ENCODE measurements at places on chromosomes 5 and 9.
A peak's percentile ranks its signal among the peaks of the same experiment; 100 is the strongest.

- no peak for DNase-seq
Measured at GRCh38 chr5:156755421-156756087, 94.5 kb upstream of the PPP1R2B start.

DNA sequence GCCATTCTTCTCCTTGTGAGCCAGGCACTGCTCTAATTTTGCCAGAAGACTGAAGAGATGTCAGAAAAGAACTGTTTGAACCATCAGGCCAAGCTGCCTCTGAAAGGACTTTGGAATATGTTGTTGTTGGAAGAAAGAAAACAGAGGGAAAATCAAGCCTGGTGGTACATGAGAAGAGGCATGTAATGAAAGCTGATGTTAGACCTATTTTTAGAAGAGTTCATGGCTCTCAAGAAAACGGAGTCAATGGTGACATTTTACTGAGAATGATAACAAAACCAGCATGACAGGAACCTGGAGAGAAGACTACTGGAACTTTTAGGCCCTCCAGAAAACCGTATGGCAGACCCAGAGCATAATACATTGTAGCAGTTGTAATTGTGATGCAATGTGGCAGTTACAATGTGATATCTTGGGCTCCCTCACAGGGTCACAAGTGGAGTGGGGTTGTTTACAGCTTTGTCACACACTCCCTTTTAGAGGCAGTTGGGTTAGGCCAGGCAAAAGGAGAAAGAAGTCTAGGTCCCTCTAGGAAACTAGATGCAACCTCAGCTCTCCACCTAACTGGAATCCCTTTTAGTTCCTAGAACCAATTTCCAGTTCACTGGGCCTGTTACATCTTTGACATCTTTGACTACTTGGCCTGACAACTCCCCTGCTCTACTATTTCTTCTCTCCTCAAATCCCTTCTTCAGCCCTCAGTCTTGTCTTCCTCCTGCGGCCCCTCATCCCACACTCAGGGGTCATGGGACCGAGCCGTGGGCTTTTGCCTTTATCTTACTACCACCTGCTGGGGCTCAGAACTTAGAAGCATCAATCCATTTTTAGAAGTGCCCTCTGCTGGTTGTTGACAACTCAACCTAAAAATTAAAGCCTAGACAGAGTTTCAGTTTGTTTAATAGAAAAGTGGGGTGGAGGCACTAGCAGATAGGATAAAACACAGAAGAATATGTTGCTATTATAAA is 61.2 kb upstream of the JAK2 start:
- DNase-seq = no peak

GRCh38 chr9:93865716-93866115 is 89.4 kb downstream of the BARX1 start:
- no peak for DNase-seq

DNA sequence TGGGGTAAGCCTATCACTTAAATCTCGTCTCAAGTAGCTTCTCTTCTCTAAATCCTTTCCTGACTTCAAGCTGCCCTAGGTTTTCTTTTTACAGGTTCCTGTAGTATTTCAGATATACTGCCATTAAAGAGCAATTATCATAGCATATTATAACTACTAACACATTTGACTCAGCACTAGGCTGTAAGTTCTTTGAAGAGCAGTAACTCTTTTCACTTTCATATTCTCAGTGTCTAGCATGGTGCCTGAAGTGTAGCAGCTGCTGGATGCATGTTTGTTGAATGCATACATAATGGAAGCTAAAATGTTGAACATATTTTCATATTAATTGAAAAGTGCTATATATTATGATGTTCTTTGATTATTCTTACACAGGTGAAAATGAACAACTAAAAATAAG is 22.5 kb downstream of the CCDC152 start:
- DNase-seq = no peak

- peak; percentile 7 for DNase-seq
Measured at GRCh38 chr5:138439477-138440158, 761 bp downstream of the REEP2 start.

GRCh38 chr5:1939256-1939655 is 56.5 kb upstream of the IRX4 start:
- DNase-seq = no peak

DNA sequence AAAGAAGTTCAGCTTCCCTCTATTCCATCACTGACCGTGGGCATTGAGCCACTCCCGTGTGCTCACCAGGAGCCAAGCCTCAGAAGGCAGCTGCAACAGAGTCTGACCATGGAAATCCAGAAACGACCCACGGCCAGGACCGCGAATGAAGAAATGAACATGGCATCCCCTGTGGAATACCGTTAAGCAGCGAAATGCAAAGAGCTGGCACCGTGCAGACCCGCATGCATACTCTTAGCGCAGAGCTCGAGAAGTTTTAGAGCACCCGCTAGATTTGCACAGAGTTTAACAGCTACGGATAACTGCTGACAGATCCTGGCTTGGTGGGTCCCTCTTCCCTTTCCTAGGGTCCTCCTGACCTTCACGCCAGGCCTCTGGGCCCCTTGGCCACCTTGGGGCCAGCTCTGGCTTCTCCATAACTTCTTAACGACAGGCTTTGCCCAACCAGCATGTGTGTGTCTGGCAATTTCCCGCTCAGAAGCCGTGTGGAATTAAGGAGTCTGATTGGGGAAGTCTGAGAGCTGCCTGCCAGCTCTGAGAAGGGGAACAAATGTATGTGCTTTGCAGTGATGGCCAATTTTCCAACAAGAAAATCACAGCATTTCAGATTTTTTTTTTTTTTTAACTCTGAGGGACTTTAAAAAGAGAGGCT is 75.3 kb upstream of the COL5A1 start:
- DNase-seq = no peak

GRCh38 chr5:133818031-133818431 is 150.4 kb downstream of the C5orf15 start:
- DNase-seq = no peak

DNA sequence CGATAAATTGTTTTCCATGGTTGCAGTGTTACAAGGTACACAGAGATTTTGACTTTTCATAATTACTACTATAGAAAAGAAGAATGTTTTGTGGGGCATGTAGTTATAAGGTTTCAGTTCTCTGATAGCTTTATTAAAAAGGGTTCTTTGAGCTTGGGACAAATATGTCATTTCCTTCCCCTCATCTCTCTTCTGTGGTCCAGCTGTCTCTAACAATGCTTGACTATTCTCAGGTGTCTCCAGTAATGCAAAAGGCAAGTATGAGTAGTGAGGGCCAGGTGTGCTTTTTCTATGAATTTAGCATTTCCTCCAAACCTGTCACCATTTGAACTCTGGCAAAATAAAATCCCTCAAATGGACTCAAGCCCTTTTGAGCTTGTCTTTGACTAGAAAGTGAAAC is 84.3 kb downstream of the SLF1 start:
- no peak for DNase-seq

DNA sequence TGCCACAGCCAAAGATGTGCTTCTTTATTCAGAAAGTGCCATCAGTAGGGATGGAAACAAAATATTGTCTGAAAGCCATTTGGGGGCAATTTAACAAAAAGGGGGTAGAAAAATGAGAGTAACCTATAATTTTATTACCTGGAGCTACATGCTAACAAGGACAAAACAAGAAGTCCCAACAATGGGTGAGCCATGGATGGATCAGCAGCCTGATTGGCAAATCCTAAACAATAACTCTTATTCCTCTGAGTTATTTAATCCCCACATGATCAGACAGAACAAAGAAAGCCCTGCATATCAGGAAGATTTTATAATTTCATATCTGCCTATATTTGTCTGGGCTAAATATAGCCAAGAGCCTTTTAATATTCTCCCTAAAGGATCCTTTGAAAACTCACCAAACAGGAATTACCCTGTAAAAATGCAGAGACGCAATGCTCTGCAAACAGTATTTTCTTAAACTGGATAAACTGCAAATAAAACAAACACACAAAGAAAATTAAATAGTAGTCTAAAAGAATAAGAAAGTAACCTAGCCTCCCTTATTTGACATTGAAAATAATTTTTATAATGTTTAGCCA is 483.4 kb downstream of the ZNF608 start:
- no peak for DNase-seq

- DNase-seq = no peak
Measured at GRCh38 chr5:148924817-148925216, 98.4 kb downstream of the ADRB2 start.

DNA sequence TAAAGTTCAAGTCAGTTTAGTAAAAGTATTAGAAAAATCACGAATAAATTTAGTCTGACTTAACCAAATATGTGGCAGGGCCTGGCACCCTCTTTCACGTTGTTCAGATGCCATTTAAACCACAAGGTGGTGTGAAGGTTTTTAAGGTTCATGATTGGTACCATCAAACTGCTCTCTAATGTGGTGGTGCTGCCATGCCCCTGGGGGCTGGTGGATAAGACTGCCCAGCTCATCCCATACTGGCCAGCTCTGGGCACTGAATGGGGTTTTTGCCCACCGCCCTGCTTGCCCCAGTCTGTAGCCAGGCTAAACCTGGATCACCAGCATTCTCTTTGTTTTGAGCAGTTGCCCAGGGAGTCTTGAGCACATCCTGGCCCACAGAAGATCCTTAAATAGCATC is 159.3 kb downstream of the GABBR2 start:
- DNase-seq = no peak

- no peak for DNase-seq
Measured at GRCh38 chr9:81245254-81245956, 443.9 kb downstream of the TLE1 start.

GRCh38 chr5:1995491-1995890 is 112.8 kb upstream of the IRX4 start:
- DNase-seq = no peak

GRCh38 chr5:36158144-36158543 is 6.2 kb downstream of the SKP2 start:
- DNase-seq = no peak

GRCh38 chr5:123705741-123706140 is 193.8 kb downstream of the CSNK1G3 start:
- no peak for DNase-seq

DNA sequence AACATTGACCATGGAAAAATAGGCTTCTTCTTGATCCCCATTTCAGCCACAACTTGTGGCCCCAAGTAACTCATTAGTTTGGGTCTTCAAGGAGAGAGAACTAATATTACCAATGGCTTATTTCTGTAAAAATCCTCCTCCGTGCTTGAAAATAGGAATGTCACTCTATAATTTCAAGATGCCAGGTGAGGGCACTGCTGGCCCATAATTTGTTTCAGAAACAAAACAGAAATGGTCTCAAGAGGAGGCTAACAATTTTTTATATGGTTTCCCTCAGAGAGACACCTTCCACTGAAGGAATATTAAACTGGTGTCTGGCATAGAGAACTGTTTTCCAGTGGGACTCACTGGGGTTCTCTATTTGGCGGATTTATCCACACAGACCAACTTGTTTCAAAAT is 437.0 kb upstream of the TRPC7 start:
- no peak for DNase-seq

DNA sequence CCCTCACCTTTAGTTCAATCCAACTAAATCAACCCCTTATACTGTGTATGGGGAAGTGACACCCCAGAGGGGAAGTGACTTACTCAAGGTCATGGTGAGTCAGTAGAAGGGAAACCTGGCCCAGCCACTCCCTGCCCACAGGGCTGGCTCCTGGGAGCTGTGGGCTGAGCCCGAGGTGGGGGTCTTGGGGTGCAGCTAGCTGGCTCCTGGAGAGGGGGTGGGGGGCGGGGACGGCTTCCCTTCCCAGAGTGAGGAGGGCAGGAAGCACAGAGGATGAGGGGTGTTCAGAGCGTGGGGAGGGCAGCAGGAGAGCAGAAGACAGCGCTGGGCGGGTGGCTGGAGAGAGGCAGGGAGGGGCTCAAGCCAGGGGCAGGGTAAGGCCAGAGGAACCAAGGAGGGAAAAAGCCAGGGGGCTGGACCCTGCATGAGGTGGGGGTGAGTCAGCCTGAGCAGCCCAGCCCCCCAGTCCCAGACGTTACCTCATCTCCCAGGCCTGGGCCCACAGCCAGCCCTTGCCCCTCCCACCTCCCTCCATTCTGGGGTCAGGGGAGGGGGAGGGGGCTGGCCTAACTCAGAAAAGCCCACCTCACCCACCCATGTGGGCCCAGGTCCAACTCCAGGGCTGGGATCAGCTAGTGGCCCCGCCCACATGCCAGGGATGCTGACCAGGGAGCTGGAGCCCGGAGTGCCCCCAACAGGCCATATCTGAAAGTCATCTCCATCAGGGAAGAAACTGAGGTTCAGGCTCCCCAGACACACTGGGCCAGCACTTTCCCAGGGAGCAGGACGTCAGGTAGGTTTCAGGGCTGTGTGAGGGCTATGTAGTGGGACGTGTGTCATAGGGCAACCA is 2.8 kb downstream of the PDLIM7 start:
- no peak for DNase-seq

- no peak for DNase-seq
Measured at GRCh38 chr5:80114860-80115259, 79.7 kb downstream of the THBS4 start.

DNA sequence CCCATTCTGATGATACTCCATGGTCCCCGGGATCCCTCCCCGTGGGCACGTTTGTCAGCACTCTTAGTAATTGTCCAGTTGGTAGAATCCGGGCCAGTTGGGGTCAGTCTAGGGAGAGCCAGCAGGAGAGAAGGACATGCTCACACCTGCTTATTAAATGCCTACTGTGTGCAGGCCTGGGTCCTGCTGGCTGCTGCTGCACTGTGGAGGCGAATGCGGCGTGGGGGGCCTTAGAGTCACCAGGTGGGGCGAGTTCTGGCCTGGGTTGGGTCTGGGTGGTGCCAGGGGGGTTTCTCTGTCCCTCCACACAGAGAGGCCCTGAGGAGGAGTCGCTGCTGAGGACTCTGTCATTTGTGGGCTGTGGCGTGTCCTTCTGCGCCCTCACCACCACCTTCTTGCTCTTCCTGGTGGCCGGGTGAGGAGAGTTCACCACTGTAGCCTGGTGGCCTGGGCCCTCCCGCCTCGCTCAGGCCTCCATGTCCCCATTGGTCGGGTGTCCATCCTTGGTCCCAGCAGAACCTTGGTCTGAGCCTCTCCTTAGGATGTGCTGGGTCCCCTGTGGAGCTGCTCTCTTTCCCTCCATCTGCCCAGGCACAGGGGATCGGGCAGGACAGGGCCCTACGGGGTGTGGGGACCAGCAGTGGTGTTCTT is 17.3 kb downstream of the ADGRD2 start:
- no peak for DNase-seq

- no peak for DNase-seq
Measured at GRCh38 chr5:151139646-151140045, 17.9 kb downstream of the ANXA6 start.

DNA sequence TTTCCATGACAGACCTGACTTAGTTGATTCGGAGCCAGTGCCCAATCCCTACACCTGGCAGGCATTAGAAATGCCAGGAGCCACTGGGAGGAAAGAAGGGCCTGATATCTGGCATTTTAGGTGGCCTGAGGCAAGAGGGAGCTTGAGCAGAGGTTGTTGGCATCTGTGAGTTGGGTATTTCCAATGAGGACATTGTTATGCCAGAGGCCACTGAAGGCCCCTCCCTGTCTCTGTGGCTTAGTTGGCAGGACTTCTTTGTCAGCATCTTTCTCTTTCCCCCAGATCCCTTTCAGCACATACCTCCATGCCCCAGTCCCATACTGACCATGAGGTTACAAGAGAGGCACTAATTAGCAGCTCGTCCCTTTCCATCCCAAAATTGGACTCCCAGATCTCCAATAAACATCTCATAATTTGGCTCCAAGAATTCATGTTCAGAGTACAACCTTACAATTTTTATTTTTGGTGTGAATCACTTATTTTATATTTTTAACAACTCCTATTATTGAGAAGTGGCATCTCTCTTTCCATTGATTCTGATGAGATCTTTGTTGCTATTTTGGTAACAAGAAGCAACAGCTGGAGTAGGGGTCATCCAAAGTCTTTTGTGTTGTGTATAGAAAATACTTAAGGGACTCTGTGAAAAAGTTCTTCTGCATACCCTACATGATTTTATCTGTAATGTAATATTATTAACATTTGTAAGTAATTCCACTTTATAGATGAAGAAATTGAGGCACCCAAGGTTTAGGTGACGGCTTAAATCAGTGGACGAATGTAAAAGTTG is 68.6 kb upstream of the MAP3K1 start:
- no peak for DNase-seq

GRCh38 chr9:84788803-84789462 is 119.4 kb downstream of the NTRK2 start:
- no peak for DNase-seq
